ENCODE measurements at places on chromosomes 2 and 18.

DNA sequence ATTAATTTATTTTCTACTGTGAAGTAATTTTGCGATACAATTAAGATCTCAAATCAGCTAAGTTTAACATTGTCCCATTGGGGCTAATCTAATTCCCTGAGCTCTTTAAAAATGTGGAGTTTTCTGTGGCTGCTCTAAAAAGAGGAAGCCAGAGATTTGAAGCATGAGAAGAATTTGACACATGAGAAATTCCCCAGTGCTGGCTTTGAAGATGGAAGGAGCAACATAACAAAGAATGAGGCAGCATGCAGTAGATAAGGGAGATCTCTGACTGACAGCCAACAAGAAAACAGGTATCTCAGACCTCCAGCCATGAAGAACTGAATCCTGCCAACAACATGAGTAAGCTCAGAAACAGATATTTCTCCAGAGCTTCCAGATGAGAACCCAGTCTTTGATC is 308.4 kb downstream of the ZNF804A start:
- no peak for DNase-seq

GRCh38 chr18:25875551-25876240 is 214.7 kb downstream of the SS18 start:
- DNase-seq, result no peak

GRCh38 chr2:7627583-7627982 is 710.4 kb downstream of the RNF144A start:
- DNase-seq, result no peak

- DNase-seq, result no peak
Observed at GRCh38 chr2:144546933-144547332, 27.0 kb upstream of the ZEB2 start.

DNA sequence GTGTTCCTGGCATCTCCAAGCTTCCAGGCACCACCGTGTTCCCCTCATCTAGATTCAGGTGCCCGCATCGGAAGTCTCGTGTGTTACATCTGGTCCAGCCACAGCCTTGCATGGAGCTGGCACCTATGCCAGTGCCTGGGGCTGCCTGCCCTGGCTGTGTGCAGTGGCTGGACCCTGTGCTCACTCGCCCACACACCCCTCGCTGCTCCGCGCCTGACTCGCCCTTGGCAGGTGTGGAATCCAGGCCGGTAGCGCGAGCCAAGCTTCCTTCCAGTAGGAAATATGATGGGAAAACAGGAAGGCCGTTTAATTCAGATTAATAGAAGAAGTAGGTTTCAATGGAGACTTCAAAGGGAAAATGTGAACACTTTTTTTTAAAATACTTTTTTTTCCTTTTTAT is 78.0 kb downstream of the PTPN4 start:
- no peak for DNase-seq

DNA sequence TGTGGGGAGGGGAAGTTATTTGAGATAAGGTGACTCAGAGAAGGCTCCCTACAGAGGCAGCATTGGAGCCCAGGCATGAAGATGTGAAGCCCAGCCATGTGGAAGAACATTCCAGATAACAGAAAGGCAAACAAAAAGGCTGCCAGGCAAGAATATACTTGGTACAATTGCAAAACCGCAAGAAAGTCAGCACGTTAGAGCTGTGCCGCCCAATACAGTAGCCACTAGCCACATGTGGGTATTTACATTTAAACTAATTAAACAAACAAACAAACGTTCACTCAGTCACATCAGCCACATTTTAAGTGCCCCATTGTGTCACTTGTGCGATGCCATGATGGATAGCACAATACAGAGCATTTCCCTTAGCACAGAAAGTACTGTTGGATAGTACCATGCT is 179.6 kb downstream of the SATB2 start:
- DNase-seq, result no peak

DNA sequence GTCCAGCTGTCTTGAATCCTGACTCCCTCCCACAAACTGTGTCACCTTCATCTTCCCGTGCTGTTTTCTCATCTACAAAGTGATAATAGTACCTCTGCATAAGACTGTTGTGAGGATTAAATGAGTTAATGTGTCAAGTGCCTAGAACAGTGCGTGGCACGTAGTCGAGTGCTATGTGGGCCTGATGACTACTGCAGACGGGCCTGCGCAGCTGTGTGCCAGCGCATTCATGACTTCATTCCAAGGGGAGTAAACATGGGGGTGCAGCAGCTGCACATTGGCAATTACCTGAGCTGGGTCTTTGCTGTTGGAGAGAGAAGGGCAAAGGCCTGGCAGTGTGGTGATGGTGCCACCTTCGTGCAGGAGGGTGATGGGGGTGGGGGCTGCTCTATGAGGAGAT is 5.0 kb downstream of the TEX44 start:
- no peak for DNase-seq

GRCh38 chr18:55778788-55779690 is 191.0 kb upstream of the TCF4 start:
- no peak for DNase-seq

DNA sequence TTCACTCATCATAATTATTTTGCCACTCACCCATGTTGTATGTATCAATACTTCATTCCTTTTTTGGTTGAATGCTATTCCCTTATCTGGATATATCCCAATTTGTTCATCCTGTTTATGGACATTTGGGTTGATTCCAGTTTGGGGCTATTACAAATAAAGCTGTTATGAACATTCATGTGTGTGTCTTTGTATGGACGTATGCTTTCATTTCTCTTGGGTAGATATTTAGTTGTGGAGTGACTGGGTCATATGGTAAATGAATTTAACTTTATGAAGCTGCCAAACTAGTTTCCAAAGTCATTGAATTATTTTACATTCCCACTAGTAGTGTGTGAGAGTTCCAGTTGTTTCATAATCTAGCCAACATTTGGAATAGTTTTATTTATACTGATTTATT is 2.7 kb downstream of the FAM228B start:
- no peak for DNase-seq

DNA sequence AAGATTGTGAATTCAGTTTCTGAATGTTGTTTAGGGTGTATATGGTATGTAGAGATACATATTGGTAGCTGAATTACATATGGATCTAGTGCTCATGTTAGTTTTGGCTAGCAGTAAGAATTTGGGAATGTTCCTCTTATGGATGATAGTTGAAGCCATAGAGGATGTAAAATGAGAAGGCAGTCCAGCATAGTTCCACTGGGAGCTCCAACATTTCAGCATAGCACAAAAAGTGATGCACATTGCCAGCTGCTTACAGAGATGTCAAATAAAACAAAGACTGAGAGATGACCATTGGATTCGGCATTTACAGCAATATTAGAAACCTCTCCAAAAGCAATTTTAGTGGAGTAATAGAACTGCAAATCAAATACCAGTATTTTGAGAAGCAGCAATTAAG is 77.4 kb downstream of the EML4 start:
- no peak for DNase-seq

DNA sequence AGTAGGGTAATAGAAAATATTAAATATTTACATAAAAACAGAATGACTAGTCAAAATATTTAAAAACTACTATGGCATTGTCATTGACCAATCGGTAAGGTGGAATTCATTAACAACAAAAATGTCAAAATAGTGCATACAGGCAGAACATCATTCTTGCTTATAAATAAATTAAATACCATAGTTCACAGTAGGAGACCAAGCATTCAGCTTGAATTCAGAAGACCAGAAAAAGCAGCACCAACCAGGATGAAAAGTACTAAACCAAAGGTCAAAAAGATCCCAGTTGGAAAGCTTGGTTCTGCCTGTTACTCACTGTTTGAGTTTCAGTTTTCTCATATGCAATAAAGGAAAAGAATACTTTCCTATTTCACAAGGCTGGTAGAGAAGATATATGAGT is 244.3 kb downstream of the OSR1 start:
- DNase-seq, result no peak

- no peak for DNase-seq
Observed at GRCh38 chr18:692824-693223, 19.6 kb downstream of the ENOSF1 start.

- no peak for DNase-seq
Observed at GRCh38 chr2:232042911-232043574, 81.5 kb downstream of the DIS3L2 start.

DNA sequence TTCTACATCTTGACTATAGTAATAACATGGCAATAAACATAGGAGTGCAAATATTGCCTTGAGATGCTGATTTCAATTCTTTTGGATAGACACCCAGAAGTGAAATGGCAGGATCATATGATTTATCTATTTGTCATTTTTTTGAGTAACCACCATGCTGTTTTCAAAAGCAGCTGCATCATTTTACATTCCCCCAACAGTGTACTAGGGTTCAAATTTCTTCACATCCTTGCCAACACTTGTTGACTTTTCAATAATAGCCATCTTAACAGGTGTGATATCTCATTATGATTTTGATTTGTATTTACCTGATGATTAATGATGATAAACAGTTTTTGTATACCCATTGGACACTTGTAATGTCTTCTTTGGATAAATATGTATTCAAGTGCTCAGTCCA is 90.8 kb downstream of the STRADB start:
- no peak for DNase-seq

GRCh38 chr2:12715258-12716031 is 1.3 kb upstream of the TRIB2 start:
- DNase-seq, result no peak

DNA sequence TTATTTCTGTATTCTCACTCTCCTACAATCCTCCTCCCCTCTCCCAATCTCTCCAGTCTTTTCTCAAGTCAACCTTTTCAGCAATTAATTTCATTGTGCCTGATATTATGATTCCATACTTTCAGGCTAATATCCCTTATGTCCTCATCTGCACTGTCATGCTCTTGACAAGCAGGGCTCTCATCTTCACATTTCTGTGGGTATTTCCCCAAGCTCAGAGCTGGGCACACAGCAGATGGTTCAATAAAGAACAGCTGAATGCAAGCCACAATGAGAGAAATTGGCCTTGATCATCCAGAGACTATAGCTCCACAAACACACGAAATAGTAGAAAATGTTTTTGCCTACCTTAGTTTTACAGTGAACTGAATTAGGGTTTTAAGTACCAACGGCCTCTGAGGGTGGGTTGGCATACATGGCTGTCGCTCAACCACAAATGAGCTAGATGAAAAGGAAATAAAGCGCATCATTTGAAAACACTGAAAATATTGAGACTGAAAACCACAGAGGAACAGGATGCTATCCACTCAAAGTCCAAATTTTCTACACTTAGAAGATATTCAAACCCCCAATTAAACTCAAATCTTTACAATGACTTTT is 47.5 kb upstream of the STAT1 start:
- no peak for DNase-seq

- no peak for DNase-seq
Observed at GRCh38 chr18:35193316-35193715, 47.5 kb upstream of the ZNF397 start.

DNA sequence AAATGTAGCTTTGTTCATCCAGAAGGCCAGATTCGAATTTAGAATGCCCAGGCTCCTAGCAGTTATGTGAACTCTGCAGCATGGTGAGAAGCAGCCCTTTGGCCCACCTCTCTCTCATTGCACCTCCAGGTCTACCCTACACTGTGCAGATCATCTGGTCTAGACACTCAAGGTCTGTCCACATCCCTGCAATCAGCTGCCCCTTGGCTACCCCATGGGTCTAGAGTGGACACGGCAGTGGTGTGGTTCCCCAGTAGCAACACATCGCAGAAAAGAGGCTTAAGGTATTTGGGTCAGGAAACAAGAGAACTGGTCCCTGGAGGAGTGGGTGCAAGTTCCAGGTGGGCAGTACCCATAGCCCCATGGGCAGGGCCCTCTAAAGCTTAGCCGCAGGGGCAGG is 76.6 kb upstream of the BCL2L11 start:
- no peak for DNase-seq

DNA sequence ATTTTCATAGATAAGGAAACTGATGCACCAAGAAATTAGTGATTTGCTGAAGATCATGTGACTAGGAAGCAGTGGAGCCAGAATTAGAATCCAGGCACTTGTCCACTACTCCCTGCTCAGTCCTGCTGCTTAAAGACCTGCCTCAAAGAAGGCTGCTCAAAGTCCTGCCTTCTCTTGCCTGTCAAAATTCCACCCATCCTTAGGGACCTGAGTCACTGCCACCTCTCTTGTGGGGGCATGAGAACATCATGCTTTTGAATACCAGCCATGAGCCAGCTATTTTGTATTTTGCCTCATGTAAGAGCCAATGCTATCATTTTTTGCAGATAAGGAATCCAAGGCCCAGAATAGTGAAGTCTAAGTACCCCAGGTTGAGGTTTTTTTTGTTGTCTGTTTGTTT is 47.1 kb downstream of the DDX1 start:
- no peak for DNase-seq

- no peak for DNase-seq
Observed at GRCh38 chr18:67417864-67418523, 98.5 kb downstream of the DSEL start.

GRCh38 chr2:97792416-97792815 is 79.0 kb downstream of the ZAP70 start:
- DNase-seq, result no peak

GRCh38 chr18:48841381-48842258 is 109.1 kb downstream of the SMAD7 start:
- DNase-seq, result no peak

DNA sequence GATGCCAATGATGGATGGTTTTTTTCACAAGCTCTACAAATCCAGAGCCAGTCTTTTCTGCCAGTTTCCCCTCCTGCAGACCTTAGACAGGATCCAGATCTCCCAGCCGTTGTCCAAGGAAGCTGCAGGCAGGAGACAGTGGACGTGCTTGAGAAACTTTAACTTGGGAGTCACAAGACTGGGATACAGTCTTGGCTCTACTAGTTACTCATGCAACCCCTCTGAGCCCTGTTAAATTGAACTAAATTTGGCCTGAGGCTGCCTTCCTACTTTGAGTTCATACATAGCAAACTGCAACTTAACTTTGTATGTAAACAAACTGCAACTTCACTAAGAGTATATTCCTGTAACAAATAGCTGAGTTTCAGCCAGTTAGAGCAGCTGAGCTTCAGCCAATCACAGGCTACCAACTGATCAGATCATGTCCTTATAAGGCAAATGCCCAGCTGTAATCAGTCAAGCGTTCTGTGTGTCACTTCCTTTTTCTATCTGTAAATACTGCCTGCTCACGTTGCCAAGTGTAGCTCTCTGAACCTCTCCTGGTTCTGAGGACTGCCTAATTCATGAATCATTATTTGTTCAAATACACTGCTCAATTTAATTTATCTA is 140.9 kb downstream of the CAPN13 start:
- DNase-seq, result no peak

DNA sequence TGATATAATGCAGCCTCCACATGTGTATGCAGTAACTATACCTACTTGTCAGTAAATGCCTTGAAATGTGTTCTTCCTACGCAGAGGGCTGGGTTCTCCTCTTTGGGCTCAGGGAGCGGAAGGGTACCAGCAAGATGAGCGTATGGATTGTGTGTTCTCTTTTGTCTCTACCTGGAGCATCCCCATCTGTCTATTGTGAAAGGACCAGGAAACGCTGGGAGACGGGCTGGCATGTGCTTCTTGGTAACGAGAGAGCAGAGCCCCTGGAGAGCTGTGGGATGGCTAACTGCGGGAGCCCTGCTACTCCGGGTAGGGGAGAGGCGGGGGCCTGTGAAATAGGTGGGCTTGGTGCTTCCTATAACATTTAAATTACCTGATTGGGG is 80.9 kb downstream of the BCL2 start:
- DNase-seq, result no peak

Measured in effector CD8-positive, alpha-beta T cell (primary cell).